Stimulated activated CD4-positive, alpha-beta T cell treated with anti-CD3 and anti-CD28 coated beads, Interleukin-4, amount 100 ng/mL, for 1 hour (primary cell): ENCODE measurements at places on chromosomes 5 and 9.

DNA sequence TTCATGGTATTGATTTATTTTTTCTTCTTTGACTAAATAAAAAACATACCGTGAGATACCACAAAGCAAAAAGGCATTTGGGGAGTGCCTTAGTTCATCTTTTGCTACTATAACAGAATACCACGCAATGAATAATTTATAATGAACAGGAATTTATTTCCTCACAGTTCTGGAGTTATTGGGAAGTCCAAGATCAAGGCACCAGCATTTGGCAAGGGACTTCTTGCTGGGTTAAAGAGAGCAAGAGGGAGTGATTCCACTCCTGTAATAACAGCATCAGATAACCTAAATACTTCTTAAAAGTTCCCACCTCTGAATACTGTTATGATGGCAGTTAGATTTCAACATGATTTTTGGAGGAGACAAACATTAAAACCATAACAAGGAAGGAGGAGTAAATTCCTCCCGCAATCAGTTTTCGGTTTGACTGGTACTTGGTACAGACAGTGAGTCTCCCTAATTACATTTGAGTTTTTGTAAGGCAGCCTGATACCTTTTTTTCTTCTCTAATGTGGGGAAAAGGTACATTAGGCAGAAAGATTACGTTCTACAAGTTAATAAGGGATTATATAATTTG lies 8.8 kb upstream of the OMD start:
- no peak for DNase-seq

- no peak for DNase-seq
These were observed 120.2 kb upstream of the SAP30L start for GRCh38 chr5:154325566-154325965.

- DNase-seq = no peak
These were observed 29.3 kb downstream of the PRRC2B start for GRCh38 chr9:131423171-131423581.

- DNase-seq = no peak
These were observed 174.0 kb downstream of the IRX2 start for GRCh38 chr5:2577312-2578036.

DNA sequence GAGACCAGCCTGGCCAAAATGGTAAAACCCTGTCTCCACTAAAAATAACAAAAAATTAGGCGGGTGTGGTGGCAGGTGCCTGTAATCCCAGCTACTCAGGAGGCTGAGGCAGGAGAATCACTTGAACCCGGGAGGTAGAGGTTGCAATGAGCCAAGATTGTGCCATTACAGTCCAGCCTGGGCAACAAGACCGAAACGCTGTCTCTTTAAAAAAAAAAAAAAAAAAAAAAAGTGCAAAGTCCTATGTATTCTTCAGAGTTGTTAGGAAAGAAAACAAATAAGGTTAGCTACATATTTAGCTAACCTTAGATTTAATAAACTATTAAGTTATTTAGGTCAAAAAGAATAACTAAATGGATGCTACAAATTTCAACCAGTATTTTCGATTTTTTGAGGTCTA lies 11.5 kb downstream of the ATG12 start:
- DNase-seq = no peak

- DNase-seq = no peak
These were observed 265.4 kb downstream of the DTWD2 start for GRCh38 chr5:118723021-118723338.

GRCh38 chr9:32248189-32248712 lies 136.2 kb upstream of the ACO1 start:
- no peak for DNase-seq

DNA sequence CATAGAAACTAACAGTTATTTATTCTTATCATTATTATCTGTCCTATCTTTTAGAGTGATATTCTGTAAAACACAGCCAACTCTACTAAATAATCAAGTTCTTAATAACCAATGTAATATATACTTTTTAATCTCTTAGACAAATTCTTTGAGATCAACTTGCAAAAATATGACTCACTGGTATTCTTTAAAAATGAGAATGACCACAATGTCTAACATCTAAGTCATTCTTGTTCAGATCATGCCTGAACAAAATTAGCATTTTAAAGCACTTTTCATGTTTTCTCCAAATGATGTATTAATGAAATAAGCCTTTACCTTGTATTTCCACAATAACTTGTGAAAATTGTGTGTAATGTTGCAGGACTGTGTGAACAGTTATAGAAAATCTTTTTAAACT lies 356.9 kb upstream of the RGMB start:
- DNase-seq = no peak

- no peak for DNase-seq
These were observed 682 bp upstream of the SPTAN1 start for GRCh38 chr9:128551657-128552152.

DNA sequence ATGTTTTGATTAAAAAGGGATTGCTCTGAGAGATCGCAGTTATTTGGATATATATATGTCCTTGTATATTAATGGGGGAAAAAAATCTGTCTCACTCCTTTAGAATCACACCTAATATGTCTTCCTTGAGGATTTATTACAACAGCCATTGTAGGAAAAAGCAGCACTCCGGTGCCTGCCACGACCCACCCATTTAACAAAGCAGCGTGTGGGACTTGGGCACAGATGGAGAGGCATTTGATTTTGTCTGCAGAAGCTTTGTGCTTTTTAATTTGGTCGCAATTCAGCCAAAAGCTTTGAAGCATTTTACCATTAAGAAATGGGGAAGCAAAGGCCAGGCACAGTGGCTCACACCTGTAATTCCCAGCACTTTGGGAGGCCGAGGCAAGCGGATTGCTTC lies 159.2 kb downstream of the SMARCA2 start:
- DNase-seq = no peak

DNA sequence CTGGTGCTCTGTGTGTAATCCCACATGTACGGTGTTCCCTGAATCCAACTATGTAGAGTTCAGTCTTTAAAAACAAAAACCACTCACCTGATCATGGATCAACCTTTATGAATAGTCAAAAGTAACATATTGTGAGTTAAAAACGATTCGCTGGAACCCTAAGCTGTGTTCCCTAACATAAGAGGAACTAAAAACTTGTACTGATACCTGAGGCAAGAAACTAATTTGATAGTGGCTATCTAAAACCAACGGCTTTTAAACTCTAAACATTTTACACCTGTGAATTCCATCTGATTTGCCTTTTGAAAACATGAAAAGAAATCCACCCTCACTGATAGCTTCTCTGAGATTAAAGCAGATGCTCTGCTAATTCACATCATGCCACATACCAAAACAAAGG lies 101.5 kb downstream of the DEPDC1B start:
- DNase-seq = no peak

- DNase-seq = no peak
These were observed 174.0 kb downstream of the RAPGEF6 start for GRCh38 chr5:131460867-131461572.

DNA sequence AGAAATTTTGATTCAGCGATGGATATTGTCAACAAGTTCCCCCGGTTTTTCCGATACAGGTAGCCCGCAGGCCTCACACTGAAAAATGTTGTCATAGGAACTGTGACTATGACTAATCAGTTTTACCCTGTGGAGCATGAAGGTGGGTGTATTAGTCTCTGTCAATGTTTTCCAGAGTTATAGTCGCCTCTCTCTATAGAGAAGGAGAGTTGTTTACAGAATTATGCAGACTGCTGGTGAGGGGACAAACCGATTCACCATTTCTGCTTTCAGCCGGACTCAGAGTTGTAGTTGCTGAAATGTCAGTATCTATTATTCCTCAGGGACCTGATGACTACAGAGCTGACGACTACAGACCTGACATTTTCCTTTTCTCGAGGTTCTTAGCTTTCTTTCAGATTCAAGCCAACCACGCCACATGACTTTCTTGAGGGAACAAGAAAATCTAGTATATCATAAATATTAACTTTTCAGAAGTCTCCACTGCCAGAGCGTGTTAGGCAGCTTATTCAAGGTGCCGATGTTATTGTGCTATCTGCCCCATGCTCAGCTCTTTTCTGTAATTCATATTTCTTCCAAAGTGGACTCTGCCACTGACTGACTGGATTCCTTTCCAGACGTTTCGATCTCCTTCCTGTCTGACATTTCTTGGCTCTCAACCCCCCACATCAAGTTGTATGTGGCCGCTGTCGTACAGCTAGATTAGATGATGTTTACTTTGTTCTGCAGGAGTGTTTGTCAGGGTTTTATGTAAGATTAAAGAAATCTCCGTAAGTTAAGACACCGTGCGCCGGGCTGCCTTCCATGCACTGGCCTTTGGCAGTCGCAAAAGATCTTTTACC lies 178.1 kb downstream of the FGF1 start:
- DNase-seq = no peak

GRCh38 chr5:149322518-149322917 lies 22.8 kb upstream of the GRPEL2 start:
- DNase-seq = no peak

DNA sequence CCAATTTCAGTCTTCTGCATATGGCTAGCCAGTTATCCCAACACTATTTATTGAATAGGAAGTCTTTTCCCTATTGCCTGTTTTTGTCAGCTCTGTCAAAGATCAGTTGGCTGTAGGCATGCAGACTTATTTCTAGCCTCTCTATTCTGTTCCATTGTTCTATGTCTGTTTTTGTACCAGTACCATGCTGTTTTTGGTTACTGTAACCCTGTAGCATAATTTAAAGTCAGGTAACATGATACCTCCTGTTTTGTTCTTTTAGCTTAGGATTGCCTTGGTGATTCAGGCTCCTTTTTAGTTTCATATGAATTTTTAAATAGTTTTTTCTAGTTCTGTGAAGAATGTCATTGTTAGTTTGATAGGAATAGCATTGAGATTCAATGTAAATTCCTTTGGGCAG lies 104.9 kb upstream of the SLCO6A1 start:
- DNase-seq = no peak

DNA sequence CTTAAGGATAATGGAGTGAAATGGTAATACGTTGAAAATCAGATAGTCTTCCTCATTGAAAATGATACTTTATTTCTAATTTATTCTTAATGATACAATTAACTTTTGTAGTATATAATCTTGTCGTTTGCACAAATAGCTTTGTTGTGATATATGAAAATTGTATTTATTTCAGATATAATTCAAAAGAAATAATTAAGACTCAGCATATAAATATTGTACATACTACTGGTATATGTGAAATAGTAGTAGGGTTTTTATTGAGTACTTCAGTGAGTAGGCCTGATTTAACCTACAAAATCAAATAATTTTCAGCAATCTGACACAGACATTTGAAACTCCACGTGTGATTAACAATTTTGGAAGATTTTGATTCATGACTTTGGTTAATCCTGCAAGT lies 4.8 kb downstream of the C5orf22 start:
- DNase-seq = no peak

DNA sequence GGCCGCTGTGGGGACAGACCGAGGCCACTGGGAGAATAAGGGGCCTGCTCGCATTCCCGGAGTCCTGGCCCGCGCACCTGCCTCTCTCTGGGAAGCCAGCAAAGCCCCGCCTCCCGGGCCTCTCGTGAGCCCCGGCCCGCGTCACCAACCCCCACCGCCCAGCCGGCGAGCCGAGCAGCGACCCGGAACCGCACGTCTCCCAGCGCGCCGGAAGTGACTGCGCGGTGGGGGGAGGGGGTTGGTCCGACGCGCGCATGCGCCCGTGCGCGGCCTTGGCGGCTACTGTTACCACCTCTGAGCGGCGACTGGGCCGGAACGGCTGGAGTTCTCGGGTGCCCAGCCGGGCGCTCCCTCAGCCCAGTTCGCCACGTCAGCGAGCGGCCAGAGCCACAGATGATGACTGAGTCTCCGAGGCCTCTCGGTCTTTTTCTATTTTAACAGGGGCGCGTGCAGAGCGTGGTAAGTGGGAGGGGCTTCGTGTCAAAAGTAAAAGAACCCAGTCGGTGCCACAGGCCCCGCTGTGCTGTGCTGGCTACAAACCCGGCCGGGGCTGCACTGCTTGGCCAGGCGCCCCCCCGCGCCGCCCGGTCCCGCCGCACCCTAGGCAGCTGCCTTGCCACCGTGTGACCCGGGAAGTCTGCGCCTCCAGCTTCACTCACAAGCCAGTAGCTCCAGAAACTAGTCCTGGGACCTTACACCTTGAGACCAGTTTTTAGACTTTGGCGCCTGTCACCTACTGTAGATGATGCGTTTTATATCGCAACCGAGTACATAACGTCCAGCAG lies at the start of gene GOLGA1:
GOLGA1 (minus strand) TSS at position 190 of the 785 bp plus-strand sequence. CDS start 2,372 bp downstream, outside the sequence.
- DNase-seq = peak; percentile 92

- DNase-seq = no peak
These were observed 213.7 kb downstream of the DRD1 start for GRCh38 chr5:175230299-175230698.

GRCh38 chr5:37495668-37496347 lies 116.7 kb downstream of the WDR70 start:
- no peak for DNase-seq

DNA sequence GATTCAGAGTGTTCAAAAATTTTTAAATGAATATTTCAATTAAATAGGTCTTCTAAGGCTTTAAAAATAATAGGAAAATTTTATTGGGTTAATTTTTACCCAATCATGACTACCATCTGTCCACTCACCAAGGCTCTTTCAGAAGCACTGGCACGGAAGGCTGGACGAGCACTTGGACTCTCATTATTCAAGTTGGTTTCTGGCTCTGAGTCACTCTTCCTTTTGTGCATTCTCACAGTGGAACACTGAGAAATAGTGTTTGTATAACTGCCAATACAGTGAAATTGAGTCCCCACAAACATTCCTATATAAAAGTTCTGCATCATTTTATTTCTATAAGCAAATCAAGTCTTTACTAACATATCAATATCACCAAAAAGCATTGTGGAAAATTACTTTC lies 1149.0 kb downstream of the EFNA5 start:
- DNase-seq = no peak

DNA sequence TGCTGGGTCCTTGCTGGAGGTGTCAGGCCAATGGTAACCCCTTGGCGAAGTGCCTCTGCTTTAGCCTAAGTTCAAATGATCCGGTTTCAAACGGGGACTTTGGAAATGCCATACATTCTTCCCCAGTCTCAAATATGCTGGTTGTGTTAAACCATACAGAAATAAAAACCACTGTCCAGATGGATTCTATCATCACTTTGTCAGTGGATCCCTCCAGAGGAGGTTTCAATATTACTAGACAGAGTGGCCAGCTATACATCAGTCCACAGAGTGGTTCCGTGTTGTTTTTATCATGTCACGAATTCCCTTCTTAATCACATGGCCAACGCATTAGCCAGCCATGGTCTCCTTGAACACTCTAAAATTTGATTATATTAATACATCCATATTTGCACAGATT lies 7.3 kb upstream of the RANBP17 start:
- DNase-seq = no peak

DNA sequence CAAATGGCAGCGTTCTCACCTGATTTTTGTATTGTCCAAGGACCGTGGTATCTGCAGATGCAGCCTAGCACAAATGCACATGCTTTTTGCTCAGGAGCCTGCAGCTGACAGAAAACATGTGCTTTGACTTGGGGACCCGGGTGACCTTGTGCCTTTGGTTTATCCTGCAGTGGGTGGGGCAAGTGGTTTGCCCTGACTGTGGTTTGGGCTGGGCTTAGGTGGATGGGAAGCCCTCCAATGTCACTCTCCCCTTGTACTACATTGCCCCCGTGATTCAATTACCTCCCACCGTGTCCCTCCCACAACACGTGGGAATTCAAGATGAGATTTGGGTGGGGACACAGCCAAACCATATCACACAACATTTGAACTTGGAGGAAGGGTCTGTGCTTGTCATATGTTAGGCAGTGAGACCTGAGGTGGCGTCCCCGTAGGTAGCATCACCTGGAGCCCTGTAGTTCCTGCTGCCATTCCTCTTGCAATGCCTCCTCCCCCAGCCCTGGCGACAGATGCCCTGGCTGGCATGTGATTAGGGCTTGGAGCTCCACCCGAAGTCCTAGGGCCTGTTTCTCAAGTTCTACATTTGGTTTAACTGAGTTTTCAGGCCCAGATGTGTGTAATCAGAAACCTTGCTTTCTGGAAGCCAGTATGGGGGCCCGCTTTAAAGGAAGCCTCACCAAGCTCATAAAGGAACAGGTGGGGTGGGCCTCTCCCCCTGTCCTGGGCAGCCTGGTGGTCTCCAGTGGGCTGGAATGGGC lies 2.1 kb downstream of the ANKRD33B start:
- DNase-seq = no peak
